ENCODE measurements at places on chromosomes 1 and 21.

GRCh38 chr1:32180186-32181060 lies 948 bp downstream of the TXLNA start:
- peak; percentile 64 for DNase-seq

DNA sequence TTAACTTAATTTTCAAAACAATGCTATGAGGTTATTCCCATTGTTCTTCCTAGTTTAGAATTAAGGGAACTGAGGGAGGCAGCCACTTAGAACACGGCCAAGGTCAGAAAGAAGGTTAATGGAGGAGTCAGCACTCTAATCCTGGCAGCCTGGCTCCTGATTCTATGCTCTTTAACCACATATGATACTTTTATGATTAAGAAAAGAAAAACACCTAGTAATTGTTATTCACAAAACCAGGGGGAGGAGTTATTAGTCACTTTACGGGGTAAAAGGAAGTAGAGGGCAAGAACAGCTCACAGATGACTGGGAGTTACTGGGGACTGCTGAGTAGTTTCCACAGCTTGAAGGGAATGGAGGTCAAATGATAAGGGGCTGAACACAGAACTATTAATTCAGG lies 38.6 kb downstream of the GADD45A start:
- DNase-seq, result peak; percentile 76

- DNase-seq, result no peak
Measured at GRCh38 chr21:36194024-36194423, 37.4 kb downstream of the DOP1B start.

- no peak for DNase-seq
Measured at GRCh38 chr1:191729742-191730141, 428.5 kb upstream of the RGS18 start.

GRCh38 chr1:177309880-177310279 lies 139.1 kb downstream of the BRINP2 start:
- DNase-seq, result no peak

DNA sequence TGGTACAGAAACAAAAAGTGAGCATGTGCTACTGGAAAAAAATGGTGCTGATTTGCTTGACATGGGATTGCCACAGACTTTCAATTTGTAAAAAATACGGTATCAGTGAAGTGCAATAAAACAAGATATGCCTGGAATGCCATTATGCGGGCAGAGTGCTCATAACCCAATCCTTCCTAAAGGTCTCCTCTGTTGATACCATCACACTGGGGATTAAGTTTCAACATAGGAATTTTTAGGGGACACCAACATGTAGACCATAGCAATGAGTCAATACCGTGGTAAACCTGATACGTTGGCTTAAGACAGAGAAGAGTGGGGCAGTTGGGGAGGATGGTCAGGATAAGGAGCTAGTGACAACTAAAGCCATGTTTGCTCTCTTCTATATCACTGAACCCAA lies 20.5 kb downstream of the MX1 start:
- peak; percentile 73 for DNase-seq

- no peak for DNase-seq
Measured at GRCh38 chr1:233409540-233409939, 82.0 kb downstream of the MAP3K21 start.

DNA sequence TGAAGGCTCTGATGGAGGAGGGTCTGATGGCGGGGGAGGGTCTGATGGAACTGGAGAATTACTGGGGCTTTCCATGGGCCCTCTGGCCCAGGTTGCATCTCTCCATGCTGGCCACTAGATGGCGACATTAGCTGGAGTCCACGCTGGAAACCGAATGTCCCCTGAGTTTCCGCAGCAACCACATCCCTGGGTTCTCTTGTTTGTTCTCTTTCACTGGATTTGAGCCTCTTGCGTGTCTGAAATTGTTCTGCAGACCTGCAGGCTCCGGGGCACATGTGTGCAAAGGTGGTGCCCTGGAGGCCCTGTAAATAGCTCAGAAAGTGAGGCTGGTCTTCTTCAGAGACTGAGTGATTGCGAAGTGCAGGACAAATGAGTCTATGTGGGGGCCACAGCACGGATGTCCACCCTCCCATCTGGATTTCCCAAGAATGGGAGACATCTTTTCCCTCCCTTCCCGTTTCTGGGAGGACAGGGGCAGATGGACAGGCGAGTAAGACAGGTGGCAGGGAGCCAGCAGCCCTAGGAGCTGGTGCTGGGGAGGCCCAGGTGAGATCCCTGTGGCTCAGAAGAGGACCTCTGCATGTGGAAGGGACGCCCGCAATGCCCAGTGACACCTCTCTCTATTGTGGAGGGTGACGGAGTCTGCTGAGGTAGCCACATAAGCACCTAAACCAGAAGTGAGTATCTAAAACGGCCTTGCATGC lies 73.2 kb upstream of the ABCG1 start:
- peak; percentile 46 for DNase-seq

- peak; percentile 36 for DNase-seq
Measured at GRCh38 chr1:167043752-167044488, 46.3 kb downstream of the GPA33 start.

DNA sequence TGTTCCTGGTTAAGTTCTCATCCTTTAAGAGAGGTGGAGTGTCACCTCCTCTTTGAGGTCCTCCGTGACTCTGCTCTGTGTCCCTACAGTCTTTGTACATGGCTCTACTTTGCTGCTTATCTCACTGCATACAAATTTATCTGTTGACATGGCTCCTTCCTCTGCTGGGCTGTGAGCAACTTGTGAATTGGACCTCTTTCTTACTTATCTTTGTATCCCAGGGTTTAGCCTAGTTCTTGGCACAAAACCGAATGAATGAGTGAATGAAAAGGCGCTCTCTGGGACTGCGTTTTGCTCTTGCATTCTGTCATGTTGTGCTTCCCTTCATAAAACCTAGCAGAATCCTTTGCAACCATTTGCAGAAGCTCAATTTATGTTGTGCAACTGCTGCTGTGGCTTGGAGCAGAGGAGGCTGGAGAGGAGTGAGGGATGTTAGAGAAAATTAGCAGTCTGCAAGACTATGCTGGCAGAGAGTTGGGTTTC lies 12.4 kb downstream of the SLC26A9 start:
- DNase-seq, result no peak

DNA sequence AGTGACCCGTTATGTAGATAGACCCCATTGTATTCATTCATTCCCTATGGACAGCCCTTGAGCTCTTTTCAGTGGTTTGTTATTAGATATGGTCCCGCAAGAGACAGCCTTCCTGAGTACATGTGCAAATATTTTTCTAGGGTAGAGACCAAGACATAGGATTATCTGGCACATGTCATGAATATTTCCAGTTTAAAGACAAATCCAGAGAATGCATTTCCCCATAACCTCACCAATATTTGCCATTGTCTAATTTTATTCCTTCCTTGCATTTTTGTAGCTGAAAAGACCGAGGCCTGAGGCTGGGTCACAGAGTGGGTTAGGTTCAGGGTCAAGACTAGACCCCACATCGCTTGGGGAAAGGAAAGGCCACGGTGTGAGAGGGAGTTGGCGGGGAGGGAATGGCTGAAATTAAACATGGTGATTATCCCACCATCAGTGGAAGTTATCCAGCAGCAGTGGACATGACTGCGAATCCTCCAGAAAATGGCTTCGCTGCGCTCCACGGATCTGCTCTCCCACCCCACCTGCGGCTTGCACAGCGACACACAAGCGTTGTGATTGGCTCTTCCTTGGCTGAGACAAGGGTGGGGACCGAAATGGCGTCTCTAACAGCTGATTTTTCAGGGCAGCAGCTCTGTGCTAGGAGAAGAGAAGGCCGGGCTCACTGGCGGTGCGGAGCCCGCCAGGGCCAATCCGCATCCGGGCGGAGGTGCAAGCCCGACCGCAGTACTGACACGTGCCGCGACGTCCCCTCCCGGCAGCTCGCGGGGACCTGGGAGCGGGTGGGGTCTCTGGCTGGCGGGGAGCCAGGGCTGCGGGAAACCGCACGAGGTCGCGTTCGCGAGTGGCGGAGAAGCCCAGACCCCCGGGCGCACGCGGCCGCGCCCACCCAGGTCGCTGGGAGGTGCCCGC lies 16.1 kb upstream of the STMN1 start:
- peak; percentile 47 for DNase-seq

DNA sequence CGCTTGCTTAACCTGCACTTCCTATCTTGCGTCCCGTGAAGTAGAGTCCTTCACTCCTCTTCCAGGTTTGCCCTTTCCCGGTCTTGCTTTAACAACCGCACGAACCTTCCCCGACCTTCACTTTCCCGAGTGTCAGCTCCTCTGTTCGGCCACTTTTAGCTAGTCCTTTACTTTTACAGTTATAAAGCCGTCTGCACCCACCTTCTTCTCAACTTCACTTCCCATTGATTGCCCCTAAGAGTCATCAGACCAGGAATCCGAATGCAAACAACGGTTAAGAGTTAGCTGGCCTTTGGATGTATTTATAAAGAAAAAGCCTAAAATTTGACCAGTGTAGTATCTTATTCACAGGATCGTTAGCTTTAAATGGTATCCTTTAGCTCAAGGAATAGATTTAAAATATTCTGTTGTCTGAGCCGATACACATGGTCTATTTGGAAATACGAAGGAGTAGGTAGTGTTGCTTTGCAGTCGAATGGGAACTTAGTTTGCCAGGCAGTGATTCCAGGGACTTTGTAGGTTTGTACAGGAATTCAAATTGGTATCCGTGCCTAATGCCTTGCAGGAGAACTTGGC lies 1.4 kb downstream of the PPP2R5A start:
- DNase-seq, result peak; percentile 30

DNA sequence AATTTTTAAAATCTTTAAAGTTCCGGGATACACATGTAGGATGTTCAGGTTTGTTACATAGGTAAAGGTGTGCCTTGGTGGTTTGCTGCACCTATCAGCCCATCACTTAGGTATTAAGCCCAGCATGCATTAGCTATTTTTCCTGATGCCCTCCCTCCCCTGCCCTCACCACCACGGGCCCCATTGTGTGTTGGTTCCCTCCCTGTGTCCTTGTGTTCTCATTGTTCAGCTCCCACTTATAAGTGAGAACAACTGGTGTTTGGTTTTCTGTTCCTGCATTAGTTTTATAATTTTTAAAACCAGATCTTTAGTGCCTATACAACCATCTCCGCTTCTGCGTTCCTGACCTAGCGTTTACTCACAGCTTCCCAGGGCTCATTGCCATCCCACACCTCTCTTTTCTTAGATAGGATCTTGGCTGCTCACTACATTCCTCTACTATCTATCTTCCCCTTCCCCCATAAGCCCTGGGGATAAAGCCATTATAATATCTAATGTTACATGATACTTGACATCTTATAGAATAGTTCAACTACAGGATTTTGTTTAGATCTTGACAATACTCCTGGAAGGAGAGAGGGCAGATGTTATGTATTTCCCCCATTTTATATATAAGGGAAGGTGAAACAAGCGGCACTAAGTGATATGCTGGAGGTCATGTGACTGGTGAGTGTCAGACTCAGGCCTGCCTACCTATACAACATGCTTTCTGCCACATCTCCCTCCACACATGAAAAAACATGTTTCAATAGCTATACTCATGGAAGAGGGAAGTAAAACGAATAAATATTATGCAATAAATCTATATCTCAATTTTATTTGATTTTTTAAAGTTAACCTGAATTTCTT lies 52.3 kb upstream of the DNAJC6 start:
- no peak for DNase-seq

DNA sequence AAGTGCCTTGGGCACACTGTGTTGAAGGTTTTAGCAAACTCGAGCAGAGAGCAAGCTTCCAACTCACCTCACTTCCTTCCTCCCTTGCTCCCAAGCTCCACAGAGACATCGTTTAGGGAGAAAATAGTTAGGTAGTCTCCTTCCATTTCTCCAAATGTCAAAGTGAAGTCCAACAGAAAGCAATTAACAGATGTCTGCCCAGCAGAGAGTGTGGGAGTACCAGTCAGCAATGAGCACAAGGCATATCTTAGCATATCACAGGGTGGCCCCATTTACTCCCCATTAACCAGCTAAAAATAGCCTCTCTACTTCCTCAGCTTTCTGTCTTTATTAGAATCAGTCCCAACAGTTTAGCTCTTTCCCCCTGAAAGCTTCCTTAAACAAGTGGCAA lies 334.2 kb upstream of the CAMK1G start:
- DNase-seq, result no peak

- no peak for DNase-seq
Measured at GRCh38 chr1:219337588-219337987, 163.9 kb downstream of the LYPLAL1 start.

DNA sequence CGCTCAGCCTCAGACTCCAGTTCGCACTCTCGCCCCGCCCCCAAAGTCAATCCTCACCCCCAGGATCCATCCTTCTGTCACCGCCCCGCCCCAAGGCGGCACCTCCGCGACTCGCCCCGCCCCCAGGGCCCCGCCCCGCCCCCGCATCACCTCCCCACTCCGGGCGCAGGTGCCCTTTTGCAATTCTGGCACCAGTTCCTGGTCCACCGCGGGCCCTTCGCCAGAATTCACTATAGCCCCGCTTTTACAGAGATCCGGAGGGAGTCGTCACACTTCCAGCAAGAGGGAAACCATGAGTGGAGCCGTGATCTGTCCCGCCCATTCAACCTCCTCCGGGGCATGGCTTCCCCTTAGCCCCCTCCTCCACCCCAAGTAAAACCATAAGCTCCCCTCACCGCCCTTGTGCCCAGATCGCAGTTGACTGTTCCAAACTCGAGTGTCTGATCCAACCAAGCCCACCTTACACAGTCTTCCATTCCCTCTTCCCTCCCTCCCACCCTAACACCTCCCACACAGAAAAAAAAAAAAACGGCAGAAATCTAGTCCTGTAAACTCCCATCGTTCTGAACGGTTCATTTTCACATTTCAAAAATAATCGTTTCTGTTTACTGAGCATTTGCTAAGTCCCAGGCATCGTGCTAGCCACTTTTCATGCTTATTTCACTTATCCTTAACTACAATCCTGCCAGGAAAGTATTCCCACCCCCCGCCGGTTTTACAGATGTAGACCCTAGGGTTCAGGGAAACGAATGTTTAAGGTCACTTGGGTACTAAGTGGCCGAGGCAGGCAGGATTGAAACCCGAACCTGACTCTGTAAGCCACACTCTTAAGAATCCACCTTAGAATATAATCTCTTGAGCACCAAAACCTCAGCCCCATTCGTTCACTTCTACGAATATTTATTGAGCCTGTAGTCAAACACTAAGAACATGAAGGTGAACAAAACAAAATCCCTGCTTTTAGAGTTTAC lies 1.3 kb upstream of the DNAJC16 start:
- peak; percentile 99 for DNase-seq

DNA sequence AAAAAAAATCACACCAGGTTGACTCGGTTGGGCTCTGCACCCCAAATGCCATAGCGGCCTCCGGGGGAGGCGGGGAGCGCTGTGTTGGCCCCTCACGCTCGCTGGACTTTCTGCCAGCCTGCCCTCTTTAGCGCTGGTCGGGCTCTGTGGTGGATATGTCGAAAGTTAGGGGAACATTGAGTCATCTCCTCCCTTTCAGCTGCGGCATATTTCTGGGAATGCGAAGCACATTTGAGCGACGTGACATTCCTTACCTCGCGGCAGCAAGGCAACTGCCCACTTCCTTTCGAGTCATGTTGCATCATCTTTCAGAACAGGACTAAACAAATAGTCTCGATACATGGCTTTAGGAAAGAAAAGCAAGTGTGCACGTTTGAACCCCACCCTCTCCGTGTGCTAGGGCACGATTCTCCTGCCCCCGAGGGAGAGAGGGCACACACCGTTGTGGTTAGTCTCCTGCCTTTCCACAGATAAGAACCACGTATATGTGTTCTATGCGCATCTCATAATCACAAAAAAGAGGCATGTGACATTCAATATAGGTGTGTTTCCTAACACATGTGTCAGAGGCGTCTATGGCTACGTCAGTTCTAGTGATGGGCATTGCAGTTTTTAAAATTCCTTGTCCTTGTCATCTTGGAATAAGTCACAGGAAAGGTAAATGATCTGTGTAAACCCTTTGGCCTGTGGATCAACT lies 105.9 kb upstream of the SLC45A1 start:
- peak; percentile 99 for DNase-seq

GRCh38 chr1:20621012-20621411 lies 12.2 kb upstream of the PINK1 start:
- DNase-seq, result no peak

GRCh38 chr1:31735571-31735970 lies 28.6 kb downstream of the ADGRB2 start:
- DNase-seq, result no peak
